ENCODE measurements at places on chromosomes 16 and 17.
A peak's percentile ranks its signal among the peaks of the same experiment; 100 is the strongest.

DNA sequence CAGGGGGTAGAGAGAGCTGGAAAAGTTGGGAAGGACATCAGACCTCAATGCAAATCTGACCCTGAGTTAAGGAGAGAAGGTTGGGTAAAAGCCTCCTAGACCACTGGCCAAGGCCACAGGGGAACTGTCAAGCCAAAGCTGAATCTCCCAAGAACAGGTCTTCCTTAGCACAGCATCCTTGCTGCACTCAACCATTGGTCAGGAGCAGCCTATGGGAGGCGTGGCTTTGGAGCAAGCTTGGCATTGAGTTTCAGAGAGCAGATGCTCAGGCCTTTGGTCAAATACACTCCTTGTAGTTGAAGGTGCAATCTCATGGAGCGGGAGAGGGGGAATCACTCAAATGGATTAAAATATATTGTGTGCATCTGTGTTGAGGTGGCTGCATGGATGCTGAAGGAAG, 21.8 kb downstream of the SOX9 start:
- no peak for DNase-seq

DNA sequence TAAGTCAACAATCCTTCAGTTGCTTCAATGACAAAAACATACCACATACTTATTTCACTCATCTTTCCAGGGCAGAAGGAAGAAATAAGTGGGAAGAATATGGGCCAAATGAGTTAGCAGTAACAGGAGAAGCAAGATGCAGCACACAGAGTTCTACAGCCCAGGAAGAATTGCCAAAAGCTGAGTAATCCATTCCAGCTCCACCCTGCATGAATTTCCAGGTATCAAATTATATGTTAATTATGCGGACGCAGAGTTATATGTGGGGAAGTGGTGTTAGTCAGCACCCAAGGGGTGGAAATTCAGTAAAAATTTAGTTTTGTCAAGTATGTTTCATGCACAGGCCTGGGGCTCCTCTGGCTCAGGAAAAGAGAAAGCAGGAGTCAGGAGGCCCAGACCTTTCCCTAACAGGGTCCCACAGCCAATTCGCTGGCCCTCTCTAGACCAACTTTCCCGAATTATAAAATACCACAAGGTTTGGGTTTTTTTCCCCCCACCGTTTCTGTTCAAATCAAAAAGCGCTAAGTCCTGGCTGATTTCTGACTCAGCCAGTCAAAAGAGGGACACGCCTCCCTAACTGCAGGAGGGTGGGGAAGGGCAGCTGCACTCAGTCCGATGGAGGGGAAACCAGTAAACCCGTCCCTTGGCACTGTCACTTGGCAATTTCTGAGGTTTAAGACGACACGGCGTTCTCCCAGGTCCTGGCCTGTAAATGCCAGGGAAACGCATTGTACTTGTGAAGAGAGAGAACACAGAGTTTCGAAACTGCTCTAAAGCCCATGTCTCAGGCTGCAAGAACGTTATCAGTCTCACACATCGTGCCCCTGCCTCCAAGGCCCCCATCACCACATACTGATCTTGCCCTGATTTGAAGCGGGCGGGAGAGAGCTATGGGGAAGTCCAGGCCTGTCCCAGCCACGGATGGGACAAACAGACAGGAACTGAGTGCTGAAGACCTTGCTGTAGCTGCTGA, 58.1 kb downstream of the ZFHX3 start:
- no peak for DNase-seq

DNA sequence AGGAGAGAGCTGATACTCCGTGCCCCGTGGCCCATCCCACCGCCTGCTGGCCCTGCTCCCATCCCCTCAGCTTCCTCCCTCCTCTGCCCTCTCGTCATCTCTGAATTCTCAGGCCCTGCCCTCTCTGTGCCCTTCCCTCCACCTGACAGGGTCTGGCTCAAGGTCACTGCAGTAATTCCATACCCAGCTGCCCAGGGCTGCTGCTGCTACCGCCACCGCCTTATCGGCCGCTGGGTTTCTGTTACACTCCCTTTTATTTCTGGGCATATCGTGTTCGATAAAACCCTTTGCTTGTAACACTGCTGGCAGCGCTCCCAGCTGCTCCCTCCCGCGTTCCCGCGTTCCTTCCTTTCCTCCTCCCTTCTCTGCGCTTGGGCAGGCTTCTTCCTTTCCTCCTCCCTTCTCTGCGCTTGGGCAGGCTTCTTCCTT, 1.2 kb downstream of the EPN3 start:
- no peak for DNase-seq

DNA sequence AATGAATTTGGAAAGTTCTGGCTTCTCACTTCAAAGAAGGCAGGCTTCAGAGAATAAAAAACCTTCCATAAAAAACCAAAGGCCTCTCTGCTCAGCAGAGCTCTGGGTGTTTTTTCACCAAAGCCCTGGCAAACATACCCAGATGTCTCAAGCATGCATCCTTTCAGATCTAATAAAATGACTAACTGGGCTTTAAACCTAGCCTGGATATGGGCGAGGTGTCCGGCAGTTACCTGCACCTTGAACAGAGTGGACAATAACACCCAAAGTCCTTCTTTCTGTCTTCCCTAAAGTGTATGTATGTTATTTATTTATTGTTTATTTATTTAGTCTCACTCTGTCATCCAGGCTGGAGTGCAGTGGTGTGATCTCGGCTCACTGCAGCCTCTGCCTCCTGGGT, 469.3 kb downstream of the XYLT1 start:
- DNase-seq: no peak

DNA sequence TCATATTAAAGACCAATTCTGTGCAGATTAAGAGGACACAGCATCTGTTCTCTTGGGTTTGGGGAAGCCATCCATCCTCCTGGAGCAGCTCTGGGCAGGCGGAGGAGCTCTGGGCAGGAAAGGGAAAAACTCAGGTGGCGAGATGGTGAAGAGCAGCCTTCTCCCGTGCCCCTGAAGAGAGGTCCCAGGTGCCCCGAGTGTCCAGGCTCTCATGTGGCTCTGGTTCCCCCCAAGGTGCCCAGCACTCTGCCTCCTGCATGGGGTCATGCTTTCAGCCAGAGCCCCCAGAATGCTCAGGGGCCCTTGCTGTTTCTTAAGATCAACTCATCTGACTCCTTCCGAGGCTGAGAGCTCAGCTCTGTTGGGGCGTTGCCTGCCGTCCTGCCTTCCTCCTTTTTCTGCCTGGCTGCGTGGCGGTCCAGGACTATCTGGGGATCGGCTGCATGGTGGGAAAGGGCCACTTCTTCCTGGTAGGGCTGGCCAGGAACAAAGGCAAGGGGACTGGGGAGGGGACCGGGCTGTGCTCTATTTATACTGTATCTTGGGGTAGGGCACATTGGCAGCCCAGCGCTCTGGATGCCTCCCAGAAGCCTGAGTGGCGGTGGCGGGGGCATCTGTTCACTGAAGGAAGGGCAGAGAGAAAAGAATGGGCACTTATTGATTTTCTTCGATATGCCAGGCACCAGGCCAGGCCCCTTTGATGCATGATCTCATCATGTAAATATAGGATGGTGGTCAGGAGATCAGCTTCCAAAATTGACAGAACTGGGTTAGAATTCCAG, 103.2 kb upstream of the SDK2 start:
- DNase-seq: no peak

DNA sequence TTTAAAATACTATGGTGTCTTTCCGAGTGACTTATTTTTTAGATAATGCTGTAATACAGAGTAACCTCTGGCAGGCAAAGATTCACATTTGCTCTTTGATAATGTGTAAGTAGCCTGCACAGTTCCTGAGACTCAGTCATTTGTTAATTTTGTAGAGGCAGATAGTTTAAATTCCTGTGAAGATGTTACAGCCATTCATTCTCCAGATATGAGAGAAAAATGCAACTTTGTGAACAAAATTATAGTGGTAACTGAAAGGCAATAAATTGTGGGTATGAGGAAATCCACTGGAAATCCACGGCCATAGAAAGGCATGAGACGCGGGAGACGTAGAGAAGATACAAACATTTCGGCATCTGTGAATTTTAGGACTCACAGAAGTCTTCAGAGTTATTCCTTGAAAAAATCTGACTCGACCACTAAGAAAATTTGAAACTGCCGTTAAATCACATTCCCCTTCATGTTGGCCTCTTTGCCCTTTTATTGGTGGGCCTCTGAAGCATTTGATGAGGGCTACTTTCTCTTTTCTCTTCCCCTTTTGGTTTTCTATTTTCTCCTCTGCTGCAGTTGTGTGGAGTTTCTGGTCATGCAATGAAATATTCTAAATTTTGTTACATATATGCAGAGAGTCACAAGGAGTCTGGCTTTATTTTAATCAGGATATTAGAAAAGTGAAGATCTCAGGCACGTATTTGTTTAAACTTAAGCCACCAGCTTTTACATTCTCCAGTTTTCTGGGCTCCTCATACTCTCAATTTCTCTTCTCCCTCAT, 18.8 kb downstream of the HS3ST3A1 start:
- DNase-seq: no peak

GRCh38 chr16:12098429-12099310, 122.1 kb downstream of the SNX29 start:
- no peak for DNase-seq

DNA sequence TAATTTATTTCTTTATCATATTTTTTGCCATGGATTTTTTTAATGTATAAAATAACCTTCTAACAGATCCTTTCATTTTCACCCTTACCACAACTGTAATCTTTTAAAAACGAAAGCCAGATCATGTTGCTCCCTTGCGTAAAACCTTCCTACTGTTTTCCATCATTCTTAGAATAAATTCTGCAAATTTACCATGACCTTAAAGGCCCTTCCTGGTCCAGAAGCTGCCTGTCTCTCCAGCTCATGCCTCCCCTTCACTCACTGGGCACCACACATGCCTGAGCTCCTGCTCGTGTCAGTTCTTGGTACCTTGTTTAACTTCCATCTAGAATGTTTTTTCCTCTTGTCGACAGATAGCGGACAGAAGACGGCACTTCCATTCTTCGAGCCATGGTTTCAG, 245.0 kb upstream of the CDH5 start:
- DNase-seq: no peak

GRCh38 chr17:75244133-75244866, 17.1 kb downstream of the GGA3 start:
- no peak for DNase-seq

DNA sequence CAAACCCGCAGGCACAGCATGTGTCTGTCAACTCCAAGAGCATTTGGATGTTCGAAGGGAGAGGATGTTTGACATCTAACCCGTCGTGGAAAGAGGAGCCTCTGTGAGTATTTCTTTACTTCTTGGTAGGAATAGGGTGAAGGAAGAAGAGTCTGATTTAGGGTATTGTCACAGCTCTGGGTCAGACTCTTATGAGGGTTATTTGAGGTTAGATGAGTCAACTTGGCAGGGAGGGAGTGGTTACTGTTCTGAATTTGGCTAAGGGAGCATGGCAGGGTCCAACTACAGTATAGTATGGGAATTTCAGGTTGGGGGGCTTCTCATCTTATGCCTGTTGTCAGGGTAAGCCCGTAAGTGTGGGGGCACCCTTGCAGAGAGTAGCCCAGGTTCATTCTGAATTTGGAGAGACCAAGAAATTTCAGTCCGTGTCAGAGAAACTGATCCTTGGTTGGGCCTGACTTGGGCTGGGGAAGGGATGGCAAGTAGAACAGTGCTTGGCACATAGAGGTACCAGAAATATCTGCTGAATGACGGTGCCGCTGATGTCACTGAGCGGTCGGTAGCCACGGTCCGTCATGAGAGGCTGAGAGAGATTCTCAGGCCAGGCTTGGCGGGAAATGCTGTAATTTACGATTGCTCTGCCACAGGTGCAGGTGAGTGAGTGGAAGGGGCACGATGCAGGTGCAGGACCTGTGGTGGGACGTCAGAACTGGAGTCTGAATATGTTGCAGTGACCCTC, 43.2 kb downstream of the MYH3 start:
- DNase-seq: no peak

DNA sequence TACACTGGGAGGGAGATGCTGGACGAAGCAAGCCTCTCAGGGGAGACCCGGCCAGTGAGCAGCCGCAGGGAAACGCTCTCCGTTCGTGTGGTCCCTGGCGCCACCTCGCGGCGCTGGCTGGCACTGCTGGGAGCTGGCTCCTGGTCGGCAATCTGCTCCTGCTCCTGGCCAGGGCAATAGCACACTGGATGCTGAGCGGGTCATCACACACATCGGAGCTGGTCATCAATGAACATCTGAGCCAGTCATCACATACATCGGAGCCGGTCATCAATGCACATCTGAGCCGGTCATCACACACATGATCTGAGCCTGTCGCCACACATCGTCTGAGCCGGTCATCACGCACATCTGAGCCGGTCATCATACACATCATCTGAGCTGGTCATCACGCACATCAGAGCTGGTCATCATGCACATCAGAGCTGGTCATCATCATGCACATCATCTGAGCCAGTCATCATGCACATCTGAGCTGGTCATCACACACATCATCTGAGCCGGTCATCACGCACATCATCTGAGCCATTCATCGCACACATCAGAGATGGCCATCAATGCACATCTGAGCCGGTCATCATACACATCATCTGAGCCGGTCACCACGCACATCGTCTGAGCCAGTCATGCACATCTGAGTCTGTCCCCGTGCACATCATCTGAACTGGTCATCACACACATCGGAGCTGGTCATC, 217.3 kb downstream of the RBFOX3 start:
- peak; percentile 61 for DNase-seq

DNA sequence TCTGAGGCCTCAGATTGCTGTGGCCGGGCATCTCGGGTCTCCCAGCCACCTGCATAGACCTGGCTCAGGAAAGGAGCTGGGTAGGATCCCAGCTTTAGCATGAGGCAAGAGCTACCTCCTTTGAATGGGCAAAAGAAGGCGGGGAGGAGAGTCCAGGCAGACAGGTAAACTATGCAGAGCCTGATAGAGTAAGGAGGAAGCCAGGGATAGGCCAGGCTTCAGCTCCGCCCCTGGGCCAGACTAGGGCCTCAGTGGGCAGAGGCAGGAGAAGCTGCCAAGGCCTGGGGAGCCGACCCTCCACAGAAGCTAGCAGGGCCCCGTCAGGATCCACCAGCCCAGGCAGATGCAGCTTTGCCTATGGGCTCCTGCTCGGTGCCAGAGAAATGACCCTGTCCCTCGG, 22.6 kb upstream of the UBE2G1 start:
- no peak for DNase-seq

DNA sequence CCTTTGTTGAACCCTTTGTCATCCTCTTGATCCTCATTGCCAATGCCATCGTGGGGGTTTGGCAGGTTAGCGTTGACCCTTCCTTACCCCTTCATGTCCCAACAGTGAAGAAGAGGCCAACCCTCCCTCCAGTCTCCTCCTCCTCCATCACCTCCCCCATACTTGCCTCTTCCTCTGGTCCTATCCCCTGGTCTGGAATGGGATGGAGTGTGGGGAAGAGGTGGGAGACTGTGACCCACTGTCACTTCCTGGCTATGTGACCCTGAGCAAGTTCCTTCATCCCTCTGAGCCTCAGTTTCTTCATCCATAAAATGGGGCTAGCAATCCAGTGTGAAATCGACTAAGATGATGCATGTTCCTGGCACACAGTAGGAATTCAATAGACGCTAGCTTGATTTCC, 2.7 kb downstream of the ATP2A1 start:
- no peak for DNase-seq

- no peak for DNase-seq
Measured at GRCh38 chr17:72661116-72661944, 431.2 kb downstream of the SLC39A11 start.

Data from CD4-positive, alpha-beta T cell treated with Interleukin-21 for 1 hour (primary cell).